ENCODE measurements at places on chromosomes 7 and 10. TPM values are rescaled to one million over a fixed set of nuclear protein-coding genes. Genes with fewer than 3 reads are reported as not detected.

DNA sequence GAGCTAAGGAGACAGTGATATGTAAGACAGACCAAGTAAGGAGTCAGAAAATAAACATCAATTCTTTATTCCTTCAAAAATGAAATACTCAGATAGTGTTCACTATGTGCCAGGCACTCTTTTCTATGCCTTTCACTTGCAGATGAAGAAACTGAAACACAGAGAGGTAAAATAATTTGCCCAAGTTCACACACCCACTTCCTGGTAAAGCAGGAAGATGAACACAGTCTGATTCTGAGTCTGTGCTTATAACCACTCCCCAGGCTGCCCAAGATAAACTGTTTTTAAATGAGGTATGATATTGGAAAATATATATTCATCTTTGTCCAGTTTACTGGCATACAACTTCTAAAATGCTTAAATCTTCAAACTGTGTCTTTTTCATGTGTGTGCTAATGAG lies 294.4 kb upstream of the NPVF start:
- DNase-seq, result no peak
- no peaks in the 10 kb centered on the region for H3K36me3 ChIP-seq
- H3K4me1 ChIP-seq, result peaks cover 16% of the 10 kb centered on the region
- H3K4me3 ChIP-seq, result no peak overlapping the region
- H3K27ac ChIP-seq, result no peak overlapping the region
- peaks cover 13% of the 10 kb centered on the region for H3K27me3 ChIP-seq

- H3K36me3 ChIP-seq, result no peaks in the 10 kb centered on the region
- H3K27me3 ChIP-seq, result no peaks in the 10 kb centered on the region
- DNase-seq, result peak; percentile 63
- H3K4me1 ChIP-seq, result peaks cover 34% of the 10 kb centered on the region
- H3K4me3 ChIP-seq, result peak overlapping the region; percentile 30
Observed at GRCh38 chr7:102306916-102307677, 20.4 kb downstream of the SH2B2 start.

GRCh38 chr7:45140827-45141226 lies 16.8 kb upstream of the RAMP3 start:
- no peak overlapping the region for H3K27ac ChIP-seq
- H3K27me3 ChIP-seq, result peaks cover 17% of the 10 kb centered on the region
- no peaks in the 10 kb centered on the region for H3K36me3 ChIP-seq
- DNase-seq, result no peak

Gene HOXA7
- not detected for total RNA-seq
